ENCODE measurements at places on chromosomes 7 and 10.
A peak's percentile ranks its signal among the peaks of the same experiment; 100 is the strongest.

- no peaks in the 10 kb centered on the region for H3K27me3 ChIP-seq
- H3K36me3 ChIP-seq, result no peaks in the 10 kb centered on the region
- no peaks in the 10 kb centered on the region for H3K4me1 ChIP-seq
- H3K27ac ChIP-seq, result no peak overlapping the region
- no peak for DNase-seq
- no peak overlapping the region for H3K4me3 ChIP-seq
Observed at GRCh38 chr7:132410385-132410784, 165.9 kb downstream of the PLXNA4 start.

GRCh38 chr7:80520199-80520598, 8.3 kb upstream of the GNAT3 start:
- H3K27me3 ChIP-seq, result no peaks in the 10 kb centered on the region
- no peak for DNase-seq
- no peaks in the 10 kb centered on the region for H3K36me3 ChIP-seq
- no peaks in the 10 kb centered on the region for H3K4me1 ChIP-seq

DNA sequence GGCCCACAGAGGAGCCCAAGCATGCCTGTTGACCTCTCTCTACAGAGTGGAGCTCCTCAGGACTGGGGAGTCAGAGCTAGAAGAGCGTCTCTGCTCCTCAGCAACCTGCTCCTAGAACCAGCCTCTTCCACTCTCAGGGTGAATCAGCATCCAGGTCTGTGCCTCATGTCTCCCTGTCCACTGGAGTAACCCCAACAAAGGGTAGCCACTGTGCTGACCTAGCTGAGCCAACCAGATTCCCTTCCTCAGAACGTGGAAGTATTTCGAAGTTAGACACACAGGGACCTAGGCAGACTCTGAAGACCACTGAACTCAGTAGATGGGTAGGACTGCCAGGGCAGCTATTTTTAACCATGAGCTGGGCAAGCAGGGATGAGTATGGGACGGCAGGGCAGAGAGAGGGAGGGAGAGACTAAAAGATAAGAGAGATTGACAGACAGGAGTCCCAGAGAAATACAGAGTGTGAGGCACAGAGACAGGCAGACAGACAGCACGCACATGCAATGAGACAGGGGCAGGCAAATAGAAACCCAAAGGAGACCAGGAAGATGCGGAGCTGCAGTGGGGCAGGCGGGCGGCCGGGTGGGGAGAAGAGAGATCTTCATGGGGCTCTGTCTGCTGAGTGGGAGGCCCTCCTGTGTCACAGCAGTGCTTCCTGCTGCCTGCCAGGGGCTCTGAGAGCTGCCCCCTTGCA, 56.7 kb downstream of the OSBPL3 start:
- H3K4me1 ChIP-seq, result peaks cover 70% of the 10 kb centered on the region
- H3K27me3 ChIP-seq, result no peaks in the 10 kb centered on the region
- H3K27ac ChIP-seq, result peak overlapping the region; percentile 44
- no peak overlapping the region for H3K4me3 ChIP-seq

DNA sequence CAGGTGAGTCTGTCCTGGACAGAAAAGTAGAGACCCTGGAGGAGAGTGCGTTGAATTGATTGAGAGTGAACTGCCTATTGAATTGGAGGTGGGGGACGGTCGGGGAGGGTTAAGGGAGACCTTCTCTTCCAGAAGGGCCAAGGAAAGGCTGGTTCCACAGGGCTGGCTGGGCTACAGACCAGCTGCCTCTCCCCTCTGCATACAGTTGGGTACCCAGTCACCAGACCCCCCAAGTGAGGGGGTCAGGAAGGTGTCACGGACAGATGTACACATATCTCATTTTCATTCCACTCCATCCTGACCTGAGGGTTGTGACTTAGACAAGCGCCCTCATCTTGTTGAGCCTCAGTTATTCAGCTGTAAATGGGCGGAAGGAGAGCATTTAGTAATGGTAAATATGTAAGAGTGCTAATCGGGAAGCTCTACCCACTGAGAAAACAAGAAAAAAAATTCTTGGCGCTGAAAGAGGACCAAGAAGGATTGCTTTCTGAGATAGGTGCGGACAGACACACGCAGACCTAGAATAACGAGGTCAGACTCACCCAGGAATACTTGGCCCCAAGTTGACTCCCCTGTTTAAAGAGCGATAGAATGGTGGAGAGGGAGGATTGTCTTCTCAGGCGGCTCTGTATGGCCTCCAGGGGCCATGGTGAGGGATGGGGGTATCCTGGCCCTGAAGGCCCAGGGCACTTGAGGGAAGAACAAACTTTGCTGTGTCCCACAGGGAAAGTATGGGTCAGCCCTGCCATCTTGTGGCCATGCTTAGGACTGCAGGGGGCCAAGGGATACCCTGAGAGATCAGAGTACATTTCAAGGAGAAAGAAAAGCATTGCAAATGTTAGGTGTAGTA, 7.2 kb upstream of the MBL2 start:
- no peak overlapping the region for H3K4me3 ChIP-seq
- H3K27me3 ChIP-seq, result peaks cover 4% of the 10 kb centered on the region
- peak; percentile 74 for DNase-seq
- no peaks in the 10 kb centered on the region for H3K36me3 ChIP-seq
- no peaks in the 10 kb centered on the region for H3K4me1 ChIP-seq

GRCh38 chr7:22350466-22351328, 6.3 kb downstream of the RAPGEF5 start:
- no peaks in the 10 kb centered on the region for H3K4me1 ChIP-seq
- no peak overlapping the region for H3K27ac ChIP-seq
- no peak overlapping the region for H3K4me3 ChIP-seq
- H3K27me3 ChIP-seq, result peaks cover 31% of the 10 kb centered on the region
- no peaks in the 10 kb centered on the region for H3K36me3 ChIP-seq

DNA sequence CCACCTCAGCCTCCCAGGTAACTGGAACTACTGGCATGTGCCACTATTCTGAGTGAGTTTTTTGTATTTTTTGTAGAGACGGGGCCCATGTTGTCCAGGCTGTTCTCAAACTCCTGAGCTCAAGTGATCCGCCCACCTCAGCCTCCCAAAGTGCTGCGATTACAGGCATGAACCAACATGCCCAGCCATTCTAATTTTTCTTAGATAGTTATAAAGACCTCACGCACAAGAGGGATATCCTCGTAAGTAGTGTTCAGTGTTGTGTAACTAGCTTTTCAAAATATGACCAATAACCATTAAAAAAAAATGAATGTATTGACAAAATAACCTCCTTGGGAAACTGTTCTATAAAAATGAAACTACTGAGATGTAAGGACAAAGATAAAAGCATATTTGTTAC, 90.5 kb upstream of the FERD3L start:
- H3K4me1 ChIP-seq, result no peaks in the 10 kb centered on the region
- H3K27ac ChIP-seq, result no peak overlapping the region
- no peak overlapping the region for H3K4me3 ChIP-seq
- no peak for DNase-seq
- no peaks in the 10 kb centered on the region for H3K36me3 ChIP-seq
- H3K27me3 ChIP-seq, result no peaks in the 10 kb centered on the region

DNA sequence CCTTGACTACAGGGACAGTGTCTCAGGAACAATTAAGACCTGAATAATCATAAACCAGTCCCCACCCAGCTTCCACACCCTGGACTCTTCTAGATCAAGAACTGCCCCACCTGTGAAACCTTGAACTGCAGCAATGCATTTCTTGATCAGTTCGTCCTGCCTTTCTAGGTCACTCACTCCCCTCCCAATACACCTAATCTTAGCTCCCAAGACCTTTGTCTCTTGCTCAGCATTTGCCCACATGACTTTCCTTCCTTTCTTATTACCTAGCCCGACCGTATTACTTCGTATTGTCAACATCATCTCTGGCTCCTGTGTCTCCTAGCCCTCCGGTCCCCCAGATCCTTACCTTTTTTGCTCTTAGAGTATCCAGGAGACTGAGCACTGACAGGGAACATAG, 5.5 kb upstream of the NAMPT start:
- H3K36me3 ChIP-seq, result peaks cover 6% of the 10 kb centered on the region
- H3K27me3 ChIP-seq, result peaks cover 4% of the 10 kb centered on the region
- no peak for DNase-seq
- H3K4me3 ChIP-seq, result no peak overlapping the region

DNA sequence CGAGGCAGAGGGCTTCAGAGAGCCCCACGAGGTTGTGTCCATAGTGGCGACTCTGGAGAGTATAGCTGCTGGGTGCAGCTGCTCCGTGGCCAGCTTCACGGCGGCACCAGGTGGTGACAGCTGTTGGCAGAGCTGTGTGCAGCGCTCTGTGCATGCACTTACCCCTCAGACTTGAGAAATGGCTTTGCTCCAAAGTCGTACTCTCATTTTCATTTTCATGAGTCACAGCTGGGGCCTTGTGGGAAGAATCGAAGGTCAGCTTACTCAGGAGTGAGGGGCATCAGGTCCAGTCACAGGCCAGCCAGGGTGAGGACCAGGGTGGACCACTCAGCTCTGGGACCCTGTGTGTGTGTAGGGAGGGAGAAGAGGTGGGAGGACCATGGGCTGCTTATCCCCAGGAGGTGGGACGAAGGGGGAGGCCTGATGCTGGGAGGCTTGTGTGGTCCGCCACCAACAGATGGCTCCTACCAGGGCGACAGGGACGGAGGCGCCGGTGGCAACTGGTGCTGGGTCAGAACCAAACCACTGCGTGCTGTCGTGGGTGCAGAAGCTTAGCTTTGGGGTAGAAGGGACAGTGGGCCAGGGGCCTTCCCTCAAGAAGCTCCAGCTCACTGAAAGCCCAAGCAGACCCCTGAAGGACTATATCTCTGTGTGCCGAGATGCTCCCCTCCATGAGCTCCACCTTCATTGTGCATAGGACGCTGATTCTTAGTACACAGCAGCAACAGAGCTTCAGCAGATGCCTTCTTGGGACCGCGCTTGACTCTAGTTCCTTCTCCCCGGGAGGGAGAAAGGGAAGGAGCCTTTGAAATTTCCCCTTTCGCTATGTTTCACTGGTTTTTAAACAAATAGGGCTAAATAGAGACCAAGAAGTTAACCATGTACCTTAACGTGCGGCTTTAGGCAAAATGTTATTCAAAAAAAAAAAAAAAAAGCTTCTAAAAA, 225.0 kb downstream of the CELF2 start:
- peak overlapping the region; percentile 48 for H3K4me3 ChIP-seq
- H3K27me3 ChIP-seq, result no peaks in the 10 kb centered on the region
- peaks cover 37% of the 10 kb centered on the region for H3K36me3 ChIP-seq
- peak; percentile 72 for DNase-seq

- DNase-seq, result peak; percentile 72
- peak overlapping the region; percentile 58 for H3K4me3 ChIP-seq
- H3K36me3 ChIP-seq, result peaks cover 1% of the 10 kb centered on the region
- no peak overlapping the region for H3K27ac ChIP-seq
Observed at GRCh38 chr10:99234041-99234790, 1.4 kb downstream of the HPSE2 start.

GRCh38 chr7:21371360-21371759, 56.5 kb upstream of the SP4 start:
- H3K27ac ChIP-seq, result no peak overlapping the region
- no peak overlapping the region for H3K4me3 ChIP-seq
- H3K4me1 ChIP-seq, result peaks cover 13% of the 10 kb centered on the region
- H3K36me3 ChIP-seq, result no peaks in the 10 kb centered on the region

DNA sequence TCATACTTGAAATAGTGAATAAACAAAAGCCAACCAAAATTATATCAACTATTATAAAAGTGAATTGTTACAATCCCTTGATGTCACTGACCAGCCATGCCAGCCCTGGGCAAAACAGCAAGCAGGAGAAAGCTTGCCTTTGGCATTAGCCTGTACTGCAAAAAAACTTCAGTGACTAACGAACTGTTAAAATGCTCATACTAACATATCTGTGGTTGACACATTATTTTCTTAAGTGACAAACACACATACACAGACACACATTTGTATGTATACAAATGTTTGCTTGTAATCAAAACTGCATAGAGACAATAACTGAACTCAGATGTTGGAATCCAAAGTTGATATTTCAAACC, 29.5 kb downstream of the CHCHD3 start:
- H3K36me3 ChIP-seq, result peaks cover 7% of the 10 kb centered on the region
- H3K4me3 ChIP-seq, result no peak overlapping the region
- H3K4me1 ChIP-seq, result peaks cover 35% of the 10 kb centered on the region
- H3K27ac ChIP-seq, result no peak overlapping the region

DNA sequence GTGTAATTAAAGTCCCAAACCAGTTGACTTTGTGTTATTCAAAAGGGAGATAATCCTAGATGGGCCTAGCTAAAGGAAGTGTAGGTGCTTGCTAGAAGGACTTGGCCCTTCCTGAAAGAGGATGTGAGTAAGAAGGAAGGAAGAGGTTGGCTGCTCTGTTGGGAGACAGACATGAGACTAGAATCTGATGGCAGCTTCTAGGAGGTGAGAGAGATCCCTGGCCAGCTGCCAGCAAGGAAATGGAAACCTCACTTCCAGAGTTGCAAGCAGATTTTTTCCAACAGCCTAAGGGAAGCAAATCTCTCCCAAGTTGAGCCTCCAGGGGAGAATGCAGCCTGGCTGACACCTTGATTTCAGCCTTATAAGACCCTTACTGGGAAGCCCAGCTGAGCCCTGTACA, 368.4 kb upstream of the ZMIZ1 start:
- H3K36me3 ChIP-seq, result no peaks in the 10 kb centered on the region
- H3K27me3 ChIP-seq, result peaks cover 4% of the 10 kb centered on the region
- no peak overlapping the region for H3K4me3 ChIP-seq
- no peak for DNase-seq
- no peak overlapping the region for H3K27ac ChIP-seq

- DNase-seq, result no peak
- H3K4me3 ChIP-seq, result no peak overlapping the region
- H3K27me3 ChIP-seq, result no peaks in the 10 kb centered on the region
Observed at GRCh38 chr7:102258073-102258748, 28.5 kb upstream of the SH2B2 start.

DNA sequence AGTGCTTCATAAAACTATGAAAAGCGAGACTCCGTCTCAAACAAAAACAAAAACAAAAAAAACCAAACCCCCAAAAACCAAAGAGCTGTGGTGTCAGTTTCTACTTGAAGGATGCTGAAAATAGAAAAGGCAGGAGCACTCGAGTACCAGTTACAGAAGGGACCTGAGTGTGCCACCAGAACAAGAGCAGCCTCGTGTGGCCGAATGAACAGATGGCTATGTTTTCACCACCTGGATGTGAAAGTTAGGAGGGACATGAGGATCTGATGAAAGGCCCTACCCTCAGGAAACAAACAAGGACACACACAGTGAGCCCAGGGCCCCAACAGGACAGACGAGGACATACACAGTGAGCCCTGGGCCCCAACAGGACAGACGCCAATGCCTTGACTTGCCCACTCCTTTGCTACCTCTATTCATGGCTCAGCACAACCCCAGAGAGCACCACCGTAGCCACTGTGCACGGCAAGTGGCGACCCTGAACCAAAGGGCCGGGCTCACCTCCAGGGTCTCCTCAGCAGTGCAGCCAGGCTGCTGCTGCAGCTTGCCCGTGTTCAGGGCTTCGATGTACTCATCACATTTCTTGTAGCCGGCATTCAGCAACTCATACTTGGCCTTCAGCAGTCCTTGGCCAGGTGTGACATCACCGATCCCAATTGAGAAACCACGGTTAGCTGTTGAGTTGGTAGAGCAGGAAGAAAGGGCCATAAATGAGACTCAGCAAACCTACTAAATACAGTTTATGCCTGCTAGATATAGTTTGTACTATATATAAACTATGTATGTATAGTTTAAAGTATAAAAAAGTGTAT, 24.9 kb downstream of the POLR3A start:
- H3K36me3 ChIP-seq, result peaks cover 64% of the 10 kb centered on the region
- no peak overlapping the region for H3K27ac ChIP-seq
- H3K4me3 ChIP-seq, result no peak overlapping the region
- H3K4me1 ChIP-seq, result no peaks in the 10 kb centered on the region
- H3K27me3 ChIP-seq, result no peaks in the 10 kb centered on the region

Data from activated CD4-positive, alpha-beta T cell treated with anti-CD3 and anti-CD28 coated beads for 36 hours (primary cell).